ENCODE measurements at places on chromosomes 6 and 20.
A peak's percentile ranks its signal among the peaks of the same experiment; 100 is the strongest.

DNA sequence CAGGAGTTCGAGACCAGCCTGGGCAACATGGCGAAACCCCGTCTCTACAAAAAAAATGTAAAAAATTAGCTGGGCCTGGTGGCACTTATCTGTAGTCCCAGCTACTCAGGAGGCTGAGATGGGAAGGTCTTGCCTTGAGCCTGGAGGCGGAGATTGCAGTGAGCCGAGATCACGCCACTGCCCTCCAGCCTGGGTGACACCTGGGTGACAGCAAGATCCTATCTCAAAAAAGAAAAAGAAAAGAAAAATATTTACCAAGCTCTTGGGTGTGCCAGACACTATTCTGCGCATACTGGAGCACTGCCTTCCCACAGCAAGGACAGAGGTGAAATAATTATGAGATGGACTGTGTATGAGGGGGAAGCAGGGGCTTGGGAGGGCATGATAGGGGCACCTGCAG lies 19.6 kb downstream of the POFUT1 start:
- no peak for DNase-seq

DNA sequence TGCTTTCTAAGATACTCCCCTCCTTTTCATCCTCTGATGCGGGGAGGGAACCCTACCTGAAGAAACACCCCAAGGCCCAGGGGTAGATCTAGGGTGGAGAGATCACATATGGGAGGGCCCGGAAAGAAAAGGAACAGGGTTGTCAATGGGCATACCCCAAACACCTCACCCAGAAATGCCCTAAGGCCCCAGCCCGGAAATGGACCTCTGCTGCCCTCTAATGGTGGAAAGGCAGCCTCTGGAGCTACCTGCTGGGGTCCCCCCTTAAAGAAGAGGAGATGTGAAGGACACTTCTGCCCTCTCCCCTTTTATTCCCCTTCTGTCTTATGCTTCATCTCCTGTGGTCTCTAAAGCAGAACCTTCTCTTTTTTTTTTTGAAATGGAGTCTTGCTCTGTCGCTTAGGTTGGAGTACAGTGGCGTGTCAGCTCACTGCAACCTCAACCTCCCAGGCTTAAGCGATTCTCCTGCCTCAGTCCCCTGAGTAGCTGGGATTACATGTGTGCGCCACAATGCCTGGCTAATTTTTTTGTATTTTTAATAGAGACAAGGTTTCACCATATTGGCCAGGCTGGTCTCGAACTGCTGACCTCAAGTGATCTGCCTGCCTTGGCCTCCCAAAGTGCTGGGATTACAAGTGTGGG lies 458 bp upstream of the ARMC12 start:
- DNase-seq: peak; percentile 72

DNA sequence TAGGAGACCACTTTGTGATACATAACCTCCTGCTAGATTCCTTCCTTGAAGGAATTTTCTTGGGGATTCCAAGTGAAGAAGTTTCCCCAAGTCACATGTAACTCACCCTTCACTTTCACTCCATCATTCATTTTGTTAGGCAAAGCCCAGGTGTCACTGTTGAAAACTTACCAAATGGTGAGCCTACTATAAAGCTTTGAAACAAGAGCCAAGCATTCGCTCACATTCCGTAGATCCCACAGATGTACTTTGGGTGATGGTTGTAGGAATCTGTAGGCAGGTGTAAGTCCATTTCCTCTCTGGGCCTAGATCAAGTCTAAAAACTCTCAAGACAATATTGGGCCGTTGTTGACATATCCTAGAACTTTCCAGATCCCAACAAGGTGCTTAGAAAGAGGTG lies 74.1 kb downstream of the PRDM1 start:
- DNase-seq: no peak

- no peak for DNase-seq
Observed at GRCh38 chr6:71229477-71229876, 59.1 kb upstream of the OGFRL1 start.

DNA sequence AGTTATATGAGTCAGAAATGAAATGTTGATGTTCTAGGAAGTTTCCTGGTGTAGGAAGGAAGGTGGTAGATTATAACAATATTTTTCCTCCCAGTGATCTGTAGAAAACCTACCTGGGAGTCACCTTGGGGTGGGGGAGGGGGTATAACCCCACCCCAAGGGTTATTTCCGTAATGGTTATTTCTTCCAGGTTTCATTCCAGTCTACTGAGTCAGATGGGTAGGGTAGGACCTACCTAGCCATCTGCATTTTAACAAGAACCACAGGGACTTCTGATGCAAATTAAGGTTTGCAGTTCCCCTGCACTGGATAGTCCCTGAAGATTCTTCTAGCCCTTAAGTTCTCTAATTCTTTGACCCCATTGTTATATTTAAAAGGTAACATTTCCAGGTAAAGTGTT lies 88.9 kb downstream of the ARMC2 start:
- no peak for DNase-seq

DNA sequence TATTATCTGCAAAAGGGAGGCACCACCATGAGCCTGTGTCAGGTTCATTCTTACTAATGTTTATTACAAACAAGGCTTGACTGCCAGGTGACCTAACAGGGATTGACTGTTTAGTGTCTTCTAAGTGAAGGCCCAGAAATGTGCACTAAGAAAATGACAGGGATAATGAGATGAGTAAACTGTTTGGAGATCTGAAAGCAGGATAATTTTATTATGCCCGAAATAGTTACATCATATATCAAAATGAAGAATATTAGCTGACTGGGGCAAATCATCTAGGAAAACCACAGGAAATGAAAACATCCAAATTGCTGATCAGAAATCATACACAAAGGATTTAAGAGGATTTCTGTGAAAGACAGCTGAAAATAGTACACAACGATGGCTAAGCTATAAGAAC lies 516.7 kb downstream of the HDGFL1 start:
- no peak for DNase-seq

DNA sequence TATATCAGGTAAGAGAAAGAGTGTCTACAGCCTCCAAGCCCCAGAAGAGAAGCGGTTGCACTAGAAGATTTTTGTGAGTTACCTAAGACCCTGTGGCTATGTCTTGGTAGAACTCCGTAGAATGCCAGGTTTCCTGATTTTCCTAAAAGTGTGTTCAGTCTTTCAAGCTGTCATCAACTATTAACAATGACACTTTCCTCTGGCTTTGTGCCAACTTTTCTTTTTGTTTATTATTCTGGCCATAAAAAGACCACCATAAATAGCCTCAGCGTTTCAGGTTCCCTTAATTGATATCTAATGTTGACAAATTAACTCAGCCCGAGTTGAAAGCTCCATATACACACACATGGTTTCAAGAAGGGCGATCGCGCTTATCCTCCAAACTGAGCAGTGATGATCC lies 1.2 kb downstream of the PAK5 start:
- no peak for DNase-seq

- no peak for DNase-seq
Observed at GRCh38 chr20:32139947-32140346, 30.4 kb downstream of the TM9SF4 start.

DNA sequence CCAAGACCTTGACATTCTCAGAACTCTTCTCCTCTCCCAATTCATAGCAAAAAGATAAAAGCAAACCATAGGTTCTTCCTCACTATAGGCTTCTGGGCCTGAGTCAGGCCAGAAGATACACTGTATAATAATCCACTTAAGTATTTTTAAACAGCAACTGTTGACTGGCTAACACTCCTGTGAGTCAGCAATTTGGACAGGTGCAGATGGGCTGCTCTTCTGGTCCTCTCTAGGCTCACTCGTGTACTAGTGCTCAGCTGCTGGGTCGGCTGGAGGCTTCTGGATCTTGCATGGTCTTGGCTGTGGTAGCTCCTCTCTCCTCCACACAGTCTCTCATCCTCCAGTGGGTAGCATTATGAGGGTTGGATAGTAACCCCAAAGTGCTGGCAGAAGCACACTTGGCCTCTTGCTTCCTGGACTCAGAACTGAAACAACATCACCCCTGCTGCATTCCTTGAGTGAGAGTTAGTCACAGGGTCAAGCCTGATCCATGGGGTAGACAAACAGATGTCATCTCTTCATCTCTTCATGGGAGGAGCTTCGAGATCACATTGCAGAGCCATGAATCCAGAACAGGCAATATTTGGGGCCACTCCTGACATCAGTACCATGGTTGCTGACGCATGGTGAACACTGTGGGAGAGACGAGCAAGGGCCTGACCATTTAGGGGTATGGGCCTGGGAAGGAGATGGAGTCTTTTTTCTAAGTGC lies 86.9 kb downstream of the C6orf118 start:
- no peak for DNase-seq

DNA sequence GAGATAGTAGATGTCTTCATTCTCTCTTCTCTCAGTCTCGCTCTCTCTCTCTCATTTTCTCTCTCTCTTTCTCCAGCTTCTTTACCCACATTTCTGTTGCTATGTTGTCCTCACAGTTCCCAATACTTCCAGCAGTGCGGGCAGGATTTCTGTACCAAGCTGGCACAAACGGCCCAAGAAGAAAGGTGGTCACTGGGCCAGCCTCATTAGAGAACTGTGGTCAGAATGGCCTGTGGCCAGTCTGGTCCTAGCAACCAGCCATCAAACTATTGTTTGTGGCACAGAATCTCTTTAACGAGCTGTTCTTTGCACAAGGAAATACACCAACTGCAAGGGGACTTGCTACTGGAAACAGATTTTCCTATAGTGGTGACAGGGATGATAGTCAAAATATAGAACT lies 81.3 kb downstream of the SEL1L2 start:
- DNase-seq: no peak

GRCh38 chr6:35381132-35381531 lies 38.8 kb downstream of the PPARD start:
- no peak for DNase-seq

- no peak for DNase-seq
Observed at GRCh38 chr20:17622851-17623508, 53.1 kb downstream of the DSTN start.

DNA sequence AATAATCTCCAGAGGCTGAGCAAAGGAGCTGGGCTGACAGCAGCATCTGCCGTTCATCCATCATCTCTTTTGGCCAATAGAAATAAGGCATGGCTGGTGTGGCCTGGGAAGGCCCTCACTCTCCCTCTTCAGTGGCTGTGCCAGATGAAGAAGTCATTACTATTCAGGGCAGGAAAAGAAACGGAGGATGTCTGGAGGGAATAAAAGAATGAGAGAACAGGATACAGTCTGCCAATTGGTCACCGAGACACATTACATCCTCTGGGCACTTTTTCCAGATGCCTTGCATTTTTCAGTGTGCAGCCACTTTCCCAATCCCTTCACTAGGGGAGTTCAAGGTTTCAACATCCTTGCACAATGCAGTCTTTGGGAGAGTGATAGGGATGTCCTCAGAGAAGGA lies 32.2 kb upstream of the VGLL2 start:
- no peak for DNase-seq

GRCh38 chr6:136244061-136244616 lies 6.0 kb downstream of the MTFR2 start:
- DNase-seq: no peak

GRCh38 chr20:58243653-58244410 lies 15.4 kb upstream of the ANKRD60 start:
- no peak for DNase-seq

GRCh38 chr6:150118627-150119026 lies 24.2 kb upstream of the PPP1R14C start:
- DNase-seq: no peak

DNA sequence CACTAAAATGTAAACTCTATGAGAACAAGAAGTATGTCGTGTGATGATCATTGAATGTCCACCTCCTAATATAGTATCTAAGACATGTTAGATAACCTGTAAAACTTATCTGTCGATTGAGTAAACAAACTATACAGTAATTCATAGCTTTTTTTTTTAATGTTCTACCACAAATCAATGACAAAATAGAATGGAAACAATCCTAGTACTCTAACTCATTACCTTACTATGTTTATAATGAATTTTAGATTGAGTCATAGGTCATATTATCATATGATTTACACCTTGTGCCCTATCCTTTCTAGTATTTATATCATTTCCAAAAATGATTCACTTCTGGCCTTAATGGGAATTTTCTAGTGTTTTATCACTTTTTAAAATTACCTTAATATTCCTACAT lies 6.1 kb downstream of the VTA1 start:
- DNase-seq: no peak

- DNase-seq: peak; percentile 14
Observed at GRCh38 chr6:109978174-109979032, at the start of gene GPR6. Gene GPR6 (plus strand): TSS chr6:109978311. CDS start chr6:109979113, 802 bp downstream.

- DNase-seq: no peak
Observed at GRCh38 chr20:63055575-63056235, 48.9 kb upstream of the BHLHE23 start.

DNA sequence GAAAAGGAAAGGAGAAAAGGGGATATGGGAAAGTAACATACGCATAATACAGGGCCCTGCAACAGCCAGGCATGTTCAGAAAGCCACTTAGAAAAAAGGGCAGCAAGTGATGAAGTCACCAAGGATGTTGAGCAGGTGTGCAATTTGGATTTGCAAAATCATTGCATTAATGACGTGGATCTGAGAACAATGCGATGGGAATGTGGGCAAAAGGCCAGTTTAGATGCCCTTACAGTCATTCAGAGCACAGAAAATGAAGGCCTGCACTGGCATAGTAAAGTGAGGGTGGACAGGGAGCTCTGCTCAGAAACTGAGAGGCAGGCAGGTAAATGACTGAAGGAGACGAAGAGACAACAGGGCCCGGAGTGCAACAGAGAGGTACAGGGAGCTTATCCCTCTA lies 123.7 kb upstream of the NHSL1 start:
- DNase-seq: no peak

DNA sequence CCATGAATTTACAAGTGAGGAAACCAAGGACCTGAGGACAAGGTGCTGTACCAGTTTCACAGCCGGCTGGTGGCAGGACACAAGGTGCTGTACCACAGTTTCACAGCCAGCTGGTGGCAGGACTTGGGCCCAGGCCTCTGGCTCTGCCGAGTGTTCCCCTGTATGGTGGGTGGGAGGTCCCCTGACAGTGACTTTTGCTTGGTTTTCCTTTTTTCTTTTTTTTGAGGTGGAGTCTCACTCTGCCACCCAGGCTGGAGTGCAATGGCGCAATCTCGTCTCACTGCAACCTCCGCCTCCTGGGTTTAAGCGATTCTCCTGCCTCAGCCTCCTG lies 212.4 kb downstream of the LY86 start:
- DNase-seq: no peak

DNA sequence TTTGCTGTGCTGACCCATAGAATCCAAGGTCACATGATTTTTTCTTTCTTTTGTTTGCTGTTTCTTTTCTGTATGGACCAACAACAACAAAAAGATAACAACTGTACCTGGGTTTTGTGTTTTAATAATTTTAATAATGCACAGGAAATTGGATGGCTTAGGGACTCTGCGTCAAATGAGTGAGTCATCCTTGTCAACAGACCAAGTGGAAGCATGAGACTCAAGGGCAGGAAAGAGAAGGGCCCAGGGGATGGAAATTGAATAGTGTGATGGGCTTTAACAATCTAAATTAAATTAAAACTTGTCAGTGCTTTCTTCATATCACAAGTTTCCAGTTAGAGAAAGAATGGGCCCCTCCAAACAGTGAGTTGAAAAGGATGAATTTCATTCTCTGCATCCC lies 413.0 kb downstream of the PREX1 start:
- no peak for DNase-seq

- DNase-seq: no peak
Observed at GRCh38 chr6:73264446-73264845, 1.4 kb upstream of the KHDC1 start.
